ENCODE measurements at places on chromosomes 2 and 18.
A peak's percentile ranks its signal among the peaks of the same experiment; 100 is the strongest.

GRCh38 chr2:114010001-114010400 is 120.1 kb downstream of the ACTR3 start:
- DNase-seq: no peak

DNA sequence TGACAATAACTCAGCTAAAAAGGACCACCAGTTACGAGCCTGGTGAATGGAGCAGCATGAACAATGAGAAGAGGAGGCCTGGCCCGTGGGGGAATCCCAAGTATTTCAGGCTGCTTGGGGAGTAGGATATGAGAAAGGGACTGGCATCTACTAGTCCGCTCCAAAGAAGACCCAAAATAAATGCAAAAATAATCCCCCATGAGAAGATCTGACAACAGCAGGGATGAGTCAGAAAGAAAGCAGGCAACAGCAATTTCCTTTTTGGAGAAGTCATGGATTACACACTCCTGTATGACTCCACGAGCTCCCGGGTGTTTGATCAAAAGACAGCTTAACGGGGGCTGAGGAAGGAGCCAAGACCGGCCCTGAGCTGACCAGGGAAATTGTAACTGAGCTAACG is 111.4 kb downstream of the SOX11 start:
- peak; percentile 90 for DNase-seq

DNA sequence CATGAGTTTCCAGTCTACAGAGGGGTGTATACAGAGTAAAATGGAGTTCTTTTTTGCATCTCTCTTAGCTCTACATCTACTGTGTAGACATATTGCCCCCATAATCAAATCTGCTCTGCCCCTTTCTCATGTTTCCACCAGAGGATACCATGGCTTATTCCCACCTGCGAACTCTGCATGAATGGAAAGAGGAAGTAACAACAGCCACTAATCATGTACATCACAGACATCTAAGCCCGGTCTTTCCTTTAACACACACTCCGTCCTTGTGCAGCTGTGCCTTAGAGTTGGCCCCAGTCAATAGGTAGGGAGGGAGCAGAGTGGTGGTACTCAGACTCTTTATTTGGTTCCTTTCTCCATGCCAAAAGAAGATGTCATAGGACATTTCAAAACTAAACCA is 147.3 kb upstream of the NRP2 start:
- DNase-seq: no peak

DNA sequence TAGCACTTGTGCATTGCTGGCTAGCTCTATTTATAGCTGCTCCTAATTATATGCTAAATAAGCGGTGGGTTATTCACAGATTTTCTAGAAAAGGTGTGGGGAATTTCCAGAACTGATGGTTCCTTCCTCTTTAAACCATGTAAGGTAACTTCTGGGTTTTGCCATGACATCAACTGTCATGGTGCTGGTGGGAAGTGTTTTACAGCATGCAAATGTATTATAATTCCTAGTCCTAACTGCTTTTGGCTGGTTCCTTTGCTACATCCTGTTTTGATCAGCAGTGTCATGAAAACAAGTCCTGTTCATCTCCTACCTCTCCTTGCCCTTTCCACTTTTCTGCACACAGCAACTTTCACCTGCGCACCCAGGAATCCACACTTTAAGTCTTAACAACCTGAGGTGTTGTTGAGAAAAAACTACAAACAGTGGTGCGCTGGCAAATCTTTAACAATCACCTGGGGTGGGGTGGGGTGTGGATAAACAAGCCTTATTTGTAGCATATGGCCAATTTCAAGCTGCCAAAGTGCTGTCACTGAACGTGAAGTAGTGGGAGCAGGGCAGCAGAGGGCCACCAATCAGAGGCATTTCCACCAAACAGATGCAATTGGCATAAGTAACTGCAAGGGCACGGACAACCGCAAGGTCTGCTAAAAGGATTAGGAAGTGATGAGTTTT is 33.4 kb upstream of the SKOR2 start:
- no peak for DNase-seq

DNA sequence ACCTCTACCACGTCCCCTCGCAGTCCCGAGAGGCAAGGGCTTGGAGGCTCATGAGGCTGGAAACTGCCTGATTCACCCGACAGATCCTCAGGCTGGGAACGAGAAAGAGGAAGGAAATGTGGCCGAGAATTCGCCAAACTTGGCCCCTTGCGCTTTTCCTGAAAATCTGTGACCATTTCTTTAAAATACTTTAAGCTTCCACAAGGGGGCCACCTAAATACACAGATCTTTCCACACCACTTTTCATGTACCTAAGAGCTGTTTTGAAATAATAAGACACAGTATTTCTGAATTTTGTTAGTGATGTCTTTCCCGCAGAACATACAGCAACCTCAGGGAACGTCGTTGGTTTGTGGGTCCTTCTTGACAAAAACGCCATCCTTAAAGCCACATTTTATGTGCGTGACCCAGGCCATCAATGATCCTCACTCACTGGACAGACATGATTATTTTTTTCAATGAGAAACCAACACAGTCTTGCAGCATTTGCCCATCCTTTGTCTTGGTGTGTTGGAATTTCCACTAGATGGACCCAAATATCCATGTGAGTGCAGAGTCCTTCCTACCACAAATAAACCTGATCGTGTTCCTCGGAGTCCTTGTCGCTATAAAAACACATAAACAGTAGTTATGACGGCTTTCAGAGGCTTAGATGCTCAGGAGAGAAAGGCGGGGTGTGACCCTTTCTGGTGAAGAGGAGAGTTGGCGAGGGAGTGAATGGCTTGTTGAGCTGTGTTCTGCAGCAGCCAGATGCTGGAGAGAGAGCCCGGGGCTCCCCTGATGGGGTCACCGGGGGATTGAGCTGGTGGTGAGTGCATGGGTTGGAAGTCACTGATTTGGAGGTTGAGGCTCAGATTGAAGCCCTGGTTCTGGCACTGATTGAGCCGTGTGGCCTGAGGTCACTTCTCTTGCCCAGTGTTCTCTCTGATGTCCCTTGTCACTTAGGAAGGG is 25.0 kb downstream of the DCDC2C start:
- DNase-seq: peak; percentile 55

GRCh38 chr2:54984476-54984875 is 65.8 kb downstream of the RTN4 start:
- peak; percentile 48 for DNase-seq

- DNase-seq: no peak
These were observed 3.5 kb downstream of the CAPN10 start for GRCh38 chr2:240589850-240590525.

DNA sequence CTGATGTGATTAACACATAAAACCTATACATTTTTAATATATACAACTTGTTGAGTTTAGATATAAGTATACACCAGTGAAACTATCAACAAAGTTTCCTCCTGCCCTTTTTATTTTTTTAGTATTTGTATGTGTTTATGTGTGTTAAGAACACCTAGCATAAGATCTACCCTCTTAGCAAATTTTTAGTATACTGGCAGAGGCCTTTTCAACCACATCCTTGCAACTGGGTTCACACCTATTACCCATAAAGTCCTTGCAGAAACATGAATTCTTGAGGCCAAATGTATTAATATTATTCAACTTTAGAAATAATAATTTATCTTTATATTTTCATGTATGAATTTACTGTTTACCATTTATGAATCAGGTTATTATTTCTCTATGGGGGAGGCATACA is 119.7 kb upstream of the CRIM1 start:
- no peak for DNase-seq
